ENCODE measurements at places on chromosomes 7 and 10. TPM values are rescaled to one million over a fixed set of nuclear protein-coding genes. Genes with fewer than 3 reads are reported as not detected.

MSS51 gene
- 5.2 TPM for total RNA-seq

CHN2 gene
- 1.1 TPM for total RNA-seq

CFAP69 gene
- total RNA-seq = not detected

LRRC4 gene
- 0.16 TPM for total RNA-seq

SEMA3E gene
- total RNA-seq = not detected

CCDC7 gene
- 20.0 TPM for total RNA-seq

ZNF485 gene
- 7.6 TPM for total RNA-seq

DDIT4 gene
- 175 TPM for total RNA-seq

HTR5A gene
- total RNA-seq = not detected

ZNF735 gene
- total RNA-seq = not detected

SPDYE16 gene
- total RNA-seq = 0.59 TPM

- H3K4me3 ChIP-seq = no peak overlapping the region
- H3K36me3 ChIP-seq = no peaks in the 10 kb centered on the region
Observed at GRCh38 chr7:98616381-98617050, 569 bp upstream of the NPTX2 start.

- H3K4me3 ChIP-seq = no peak overlapping the region
- H3K27me3 ChIP-seq = no peaks in the 10 kb centered on the region
- peaks cover 14% of the 10 kb centered on the region for H3K4me1 ChIP-seq
- H3K27ac ChIP-seq = no peak overlapping the region
- DNase-seq = no peak
- H3K36me3 ChIP-seq = peaks cover 45% of the 10 kb centered on the region
Observed at GRCh38 chr10:124989526-124989925, 47.6 kb downstream of the ZRANB1 start.

- H3K4me1 ChIP-seq = no peaks in the 10 kb centered on the region
- H3K27me3 ChIP-seq = no peaks in the 10 kb centered on the region
- H3K36me3 ChIP-seq = no peaks in the 10 kb centered on the region
- no peak overlapping the region for H3K27ac ChIP-seq
- H3K4me3 ChIP-seq = no peak overlapping the region
Observed at GRCh38 chr7:81064426-81064825, 145.6 kb upstream of the SEMA3C start.

GRCh38 chr7:34523226-34523918 lies 134.6 kb upstream of the NPSR1 start:
- no peaks in the 10 kb centered on the region for H3K36me3 ChIP-seq
- no peak overlapping the region for H3K27ac ChIP-seq
- no peak overlapping the region for H3K4me3 ChIP-seq

GRCh38 chr10:125012851-125013528 lies 71.1 kb downstream of the ZRANB1 start:
- no peak overlapping the region for H3K27ac ChIP-seq
- H3K27me3 ChIP-seq = peaks cover 12% of the 10 kb centered on the region
- DNase-seq = no peak
- no peaks in the 10 kb centered on the region for H3K36me3 ChIP-seq
- no peak overlapping the region for H3K4me3 ChIP-seq

- H3K27me3 ChIP-seq = no peaks in the 10 kb centered on the region
- H3K27ac ChIP-seq = no peak overlapping the region
- DNase-seq = no peak
- no peaks in the 10 kb centered on the region for H3K36me3 ChIP-seq
Observed at GRCh38 chr10:116011929-116012328, 261.1 kb downstream of the GFRA1 start.

DNA sequence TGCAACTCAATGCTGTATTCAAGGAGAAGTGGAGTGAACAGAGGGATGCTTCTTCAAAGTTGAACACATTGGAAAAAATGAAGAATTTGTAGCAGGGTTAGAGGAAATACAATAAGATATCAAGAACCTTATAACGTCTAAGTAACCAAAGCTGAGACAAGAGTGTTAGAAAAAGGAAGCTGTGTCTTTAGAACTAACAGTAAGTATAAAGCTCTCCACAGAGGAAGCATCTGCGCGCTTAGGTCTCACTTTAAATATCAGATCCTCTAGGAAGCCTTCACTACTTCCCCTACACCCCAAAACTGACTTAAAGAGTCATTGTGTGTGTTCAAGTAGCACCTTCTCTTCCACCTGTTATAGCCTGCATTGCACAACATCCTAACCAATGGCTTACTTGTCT lies 43.0 kb downstream of the CH25H start:
- H3K27ac ChIP-seq = peak overlapping the region; percentile 19
- no peak for DNase-seq
- H3K36me3 ChIP-seq = no peaks in the 10 kb centered on the region
- peaks cover 14% of the 10 kb centered on the region for H3K4me1 ChIP-seq
- peak overlapping the region; percentile 54 for H3K4me3 ChIP-seq

DNA sequence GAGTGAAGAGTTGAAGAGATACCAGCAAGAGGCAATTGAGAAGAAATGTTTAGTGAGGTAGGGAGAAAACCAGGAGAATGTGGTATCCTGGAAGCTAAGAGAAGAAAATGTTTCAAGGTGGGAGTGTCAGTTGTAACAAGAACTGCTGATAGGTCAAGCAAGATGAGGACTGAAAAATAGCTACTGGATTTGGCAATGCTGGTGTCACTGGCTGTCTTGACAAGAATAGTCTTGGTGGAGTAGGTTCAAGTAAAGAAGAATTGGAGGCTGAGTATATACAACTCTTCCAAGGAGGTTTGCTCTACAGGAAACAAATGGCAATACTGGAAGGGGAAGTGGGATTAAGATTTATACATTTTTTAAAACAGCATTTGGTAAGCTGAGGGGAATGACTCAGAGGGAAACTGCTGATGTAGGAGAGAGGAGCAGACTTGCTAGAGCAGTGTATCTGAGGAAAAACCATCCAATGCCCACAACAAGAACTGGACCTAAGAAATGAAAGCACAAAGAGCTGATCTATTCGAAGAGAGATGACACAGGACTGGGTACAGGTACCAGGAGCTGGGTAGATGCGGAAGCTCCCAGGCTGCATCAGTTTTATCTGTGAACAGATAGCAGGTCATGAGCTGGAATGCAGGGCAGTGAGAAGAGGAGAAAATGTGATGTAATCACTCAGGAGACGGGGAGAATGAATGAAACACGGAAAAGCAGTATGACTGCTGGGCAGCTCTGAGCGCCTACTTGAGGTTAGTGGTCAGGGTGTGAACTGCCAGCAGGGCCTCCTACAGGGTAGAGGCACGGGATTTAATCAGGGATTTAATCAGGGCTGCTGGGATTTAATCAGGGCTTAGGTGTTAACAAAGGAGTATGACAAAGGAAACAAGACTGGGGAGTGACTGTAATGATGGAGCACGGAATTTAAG lies 34.5 kb downstream of the FAM25A start:
- no peaks in the 10 kb centered on the region for H3K4me1 ChIP-seq
- DNase-seq = no peak
- no peak overlapping the region for H3K27ac ChIP-seq
- peaks cover 62% of the 10 kb centered on the region for H3K36me3 ChIP-seq
- H3K4me3 ChIP-seq = no peak overlapping the region

GRCh38 chr7:44329888-44330287 lies 4.5 kb upstream of the CAMK2B start:
- peaks cover 15% of the 10 kb centered on the region for H3K27me3 ChIP-seq
- H3K4me3 ChIP-seq = no peak overlapping the region
- H3K4me1 ChIP-seq = peaks cover 5% of the 10 kb centered on the region
- no peak overlapping the region for H3K27ac ChIP-seq
- no peak for DNase-seq

DNA sequence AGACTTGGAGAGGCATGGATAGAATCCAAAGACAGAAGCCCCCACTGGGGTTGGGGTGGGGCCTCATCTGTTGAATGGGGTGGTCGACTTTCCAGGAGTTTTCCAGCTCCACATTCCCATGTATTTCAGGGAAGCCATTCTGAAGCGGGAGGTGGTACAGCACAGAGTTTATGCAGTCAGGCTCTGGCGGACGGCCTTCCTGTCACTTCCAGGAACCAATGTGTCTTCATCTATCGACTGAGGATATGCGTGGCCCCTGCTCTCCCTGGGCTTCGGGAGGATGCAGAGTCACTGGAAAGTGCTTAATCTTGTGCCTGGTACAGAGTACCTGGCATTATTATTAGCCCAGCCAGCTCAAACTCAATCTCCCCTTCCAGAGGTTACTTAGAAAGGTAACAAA lies 26.3 kb downstream of the DOCK1 start:
- no peak for DNase-seq
- H3K27me3 ChIP-seq = no peaks in the 10 kb centered on the region
- H3K4me1 ChIP-seq = no peaks in the 10 kb centered on the region
- no peaks in the 10 kb centered on the region for H3K36me3 ChIP-seq

DNA sequence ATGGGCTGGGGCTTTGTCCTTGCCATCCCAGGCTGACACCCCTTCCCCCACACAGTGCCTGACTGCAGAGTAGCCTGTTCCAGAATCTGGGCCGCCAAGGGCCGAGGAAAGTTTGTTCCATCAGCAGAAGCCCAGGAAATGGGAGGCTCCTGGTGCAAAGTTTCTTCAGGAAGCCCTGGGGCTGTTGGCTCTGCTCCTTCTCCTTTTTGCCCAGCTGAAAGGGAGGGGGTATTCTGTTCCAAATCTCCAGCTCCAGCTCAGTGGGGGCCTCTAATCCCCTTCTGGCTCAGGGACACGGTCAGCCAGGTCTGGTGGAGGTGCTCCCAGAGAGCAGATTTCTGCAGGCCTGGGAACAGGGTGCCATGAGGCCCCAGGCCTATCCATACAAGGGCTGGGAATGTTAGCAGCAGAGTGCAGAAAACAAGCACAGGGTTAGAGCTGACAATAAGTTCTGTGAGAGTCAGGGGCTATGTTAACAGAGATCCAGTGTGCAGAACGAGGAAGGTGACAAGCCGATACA lies 399.5 kb downstream of the RPS24 start:
- H3K27ac ChIP-seq = no peak overlapping the region
- no peak for DNase-seq

DNA sequence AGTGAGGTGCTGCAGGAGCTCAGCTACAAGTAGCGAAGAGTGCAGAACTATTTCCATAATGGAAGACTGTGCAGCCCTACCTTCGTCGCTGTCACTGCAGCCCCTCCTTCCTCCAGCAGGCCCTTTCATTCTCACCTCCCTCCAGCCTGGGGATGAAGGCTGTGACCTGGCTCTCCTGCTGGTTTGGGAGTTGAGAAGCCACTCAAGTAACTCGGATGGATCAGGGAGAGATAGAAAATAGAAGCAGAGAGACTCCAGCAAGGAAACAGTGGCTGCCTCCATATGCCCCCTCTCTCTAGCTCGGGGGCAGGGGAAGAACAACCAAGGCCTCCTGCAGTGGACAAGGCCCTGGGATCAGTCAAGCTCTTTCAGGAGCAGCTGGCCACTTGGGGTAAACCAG lies 37.4 kb upstream of the NPFFR1 start:
- no peak for DNase-seq
- peaks cover 42% of the 10 kb centered on the region for H3K4me1 ChIP-seq
- H3K4me3 ChIP-seq = no peak overlapping the region
- H3K27me3 ChIP-seq = peaks cover 2% of the 10 kb centered on the region

DNA sequence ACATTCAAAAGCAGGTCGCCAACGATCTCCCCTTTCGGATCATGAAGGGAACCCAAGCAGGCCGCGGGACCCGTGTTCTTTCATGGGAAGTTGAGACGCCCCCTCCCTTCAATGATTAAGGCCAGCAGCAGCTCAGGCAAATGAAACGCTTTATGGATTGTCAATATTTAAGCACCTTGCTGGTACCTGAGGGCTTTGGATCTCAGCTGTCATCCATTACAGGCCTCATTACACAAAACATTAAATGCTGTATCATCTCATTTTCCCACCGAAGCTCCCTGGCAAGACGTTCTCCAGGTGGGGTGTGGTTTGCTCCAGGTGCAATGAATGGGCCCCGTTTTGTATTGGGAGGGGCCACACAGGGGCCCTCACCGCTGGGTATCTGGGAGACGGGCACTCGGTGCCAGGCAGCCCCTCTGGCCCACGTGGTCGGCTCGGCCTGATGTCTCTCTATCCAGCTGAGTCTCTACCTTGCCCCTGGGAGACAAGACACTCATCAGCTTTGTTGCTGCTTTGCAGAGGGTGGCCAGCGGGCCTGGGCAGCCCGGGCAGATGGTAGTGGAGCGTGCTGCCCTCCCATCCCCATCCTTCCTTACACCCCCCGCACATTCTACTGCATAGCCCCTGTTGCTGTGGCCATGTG lies 456.1 kb upstream of the FOXK1 start:
- no peak overlapping the region for H3K4me3 ChIP-seq
- H3K4me1 ChIP-seq = no peaks in the 10 kb centered on the region
- H3K27ac ChIP-seq = no peak overlapping the region
- H3K27me3 ChIP-seq = no peaks in the 10 kb centered on the region
- H3K36me3 ChIP-seq = no peaks in the 10 kb centered on the region

GRCh38 chr7:22771194-22771871 lies 44.3 kb downstream of the IL6 start:
- no peaks in the 10 kb centered on the region for H3K36me3 ChIP-seq
- H3K4me3 ChIP-seq = no peak overlapping the region
- no peak overlapping the region for H3K27ac ChIP-seq
- DNase-seq = no peak
- H3K27me3 ChIP-seq = peaks cover 3% of the 10 kb centered on the region
- peaks cover under 1% of the 10 kb centered on the region for H3K4me1 ChIP-seq

GRCh38 chr7:73735528-73735905 lies 3.1 kb downstream of the ABHD11 start:
- peaks cover 5% of the 10 kb centered on the region for H3K36me3 ChIP-seq
- H3K27ac ChIP-seq = no peak overlapping the region
- DNase-seq = no peak
- no peaks in the 10 kb centered on the region for H3K27me3 ChIP-seq
- no peak overlapping the region for H3K4me3 ChIP-seq
- H3K4me1 ChIP-seq = peaks cover 12% of the 10 kb centered on the region

GRCh38 chr10:12193193-12193592 lies 2.5 kb downstream of the NUDT5 start:
- DNase-seq = no peak
- peaks cover 27% of the 10 kb centered on the region for H3K36me3 ChIP-seq
- no peaks in the 10 kb centered on the region for H3K27me3 ChIP-seq
- peaks cover 37% of the 10 kb centered on the region for H3K4me1 ChIP-seq
- no peak overlapping the region for H3K27ac ChIP-seq
- H3K4me3 ChIP-seq = no peak overlapping the region

DNA sequence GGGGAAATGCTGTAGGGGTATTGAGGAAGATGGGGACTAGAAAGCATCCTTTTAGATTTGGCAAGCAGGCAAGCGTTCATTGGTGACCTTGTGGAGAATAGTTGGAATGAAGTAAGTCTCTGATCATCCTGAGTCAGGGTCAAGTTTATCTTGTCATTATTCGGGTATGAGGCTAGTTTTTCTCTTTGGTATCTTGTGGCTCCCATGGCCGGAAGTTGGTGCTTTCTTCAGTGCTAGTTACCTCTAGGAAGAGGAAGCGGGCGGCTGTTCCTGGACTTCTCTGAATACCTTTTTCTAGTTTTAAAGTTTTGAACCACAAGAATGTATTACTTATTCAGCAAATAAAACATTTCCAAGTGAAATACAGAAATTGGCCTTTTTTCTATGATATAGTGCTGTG lies 9.2 kb downstream of the CREM start:
- H3K4me3 ChIP-seq = peak overlapping the region; percentile 69
- H3K36me3 ChIP-seq = no peaks in the 10 kb centered on the region
- DNase-seq = no peak
- peaks cover 49% of the 10 kb centered on the region for H3K4me1 ChIP-seq
